ENCODE measurements at places on chromosomes 13 and 19.

DNA sequence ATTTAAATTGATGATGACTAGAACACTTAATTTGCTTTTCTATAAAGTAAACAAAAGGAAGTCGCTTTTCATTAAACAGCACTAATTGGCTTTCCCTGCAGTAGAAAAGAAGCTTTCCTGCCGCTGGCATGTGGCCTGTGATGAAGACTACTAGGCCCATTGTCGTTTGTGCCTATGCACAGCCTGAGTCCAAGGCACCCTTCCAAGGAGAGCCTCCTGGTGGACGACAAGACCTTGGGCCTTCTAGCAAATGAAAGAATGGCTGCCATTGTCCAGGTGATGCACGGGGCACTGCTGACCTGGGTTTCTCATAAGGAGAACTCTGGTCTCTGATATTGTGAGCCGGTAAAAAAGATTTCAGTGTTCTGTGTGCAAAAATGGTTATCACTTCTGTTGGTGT is 233.0 kb downstream of the COL4A1 start:
- DNase-seq, result no peak

- no peak for DNase-seq
Measured at GRCh38 chr19:3585301-3586126, at the start of gene GIPC3. TSS of gene GIPC3 (plus strand) at chr19:3585478. CDS start at chr19:3585598, 120 bp downstream.

GRCh38 chr19:5341448-5341820 is 822 bp upstream of the PTPRS start:
- no peak for DNase-seq

DNA sequence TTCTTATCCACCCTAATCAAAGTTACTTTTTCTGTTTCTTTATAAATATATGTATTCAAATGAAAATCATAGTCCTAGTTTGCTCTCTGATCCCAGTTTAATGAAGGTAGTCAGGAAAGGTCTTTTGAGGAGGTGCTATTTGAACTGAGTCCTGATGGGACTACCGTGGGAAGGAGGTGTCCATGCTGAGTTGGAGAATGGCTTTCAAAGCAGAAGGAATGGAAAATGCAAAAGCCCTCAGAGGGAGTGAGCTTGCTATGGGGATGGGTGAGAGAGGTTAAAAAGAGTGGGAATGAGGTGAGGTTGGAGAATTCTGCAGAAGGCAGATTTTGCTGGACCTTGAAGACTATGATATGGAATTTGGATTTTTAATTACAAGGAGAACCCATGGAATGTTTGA is 193.6 kb downstream of the GPC6 start:
- no peak for DNase-seq

- peak; percentile 81 for DNase-seq
Measured at GRCh38 chr13:24683838-24684599, 3.8 kb downstream of the ATP12A start.

DNA sequence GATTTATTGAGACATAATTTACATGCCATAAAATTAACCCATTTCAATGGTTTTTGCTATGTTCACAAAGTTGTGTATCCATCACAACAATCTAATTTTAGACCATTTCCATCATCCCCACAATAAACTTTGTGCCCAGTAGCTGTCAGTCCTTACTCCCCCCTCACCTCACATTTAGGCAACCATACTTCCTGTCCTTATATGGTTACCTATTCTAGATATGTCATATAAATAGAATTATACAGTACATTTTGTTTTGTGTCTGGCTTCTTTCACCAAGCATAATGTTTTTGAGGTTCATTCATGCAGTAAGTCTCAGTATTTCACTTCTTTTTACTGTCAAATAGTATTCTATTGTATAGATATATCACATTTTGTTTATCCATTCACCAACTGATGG is 23.2 kb upstream of the RPL21 start:
- no peak for DNase-seq

DNA sequence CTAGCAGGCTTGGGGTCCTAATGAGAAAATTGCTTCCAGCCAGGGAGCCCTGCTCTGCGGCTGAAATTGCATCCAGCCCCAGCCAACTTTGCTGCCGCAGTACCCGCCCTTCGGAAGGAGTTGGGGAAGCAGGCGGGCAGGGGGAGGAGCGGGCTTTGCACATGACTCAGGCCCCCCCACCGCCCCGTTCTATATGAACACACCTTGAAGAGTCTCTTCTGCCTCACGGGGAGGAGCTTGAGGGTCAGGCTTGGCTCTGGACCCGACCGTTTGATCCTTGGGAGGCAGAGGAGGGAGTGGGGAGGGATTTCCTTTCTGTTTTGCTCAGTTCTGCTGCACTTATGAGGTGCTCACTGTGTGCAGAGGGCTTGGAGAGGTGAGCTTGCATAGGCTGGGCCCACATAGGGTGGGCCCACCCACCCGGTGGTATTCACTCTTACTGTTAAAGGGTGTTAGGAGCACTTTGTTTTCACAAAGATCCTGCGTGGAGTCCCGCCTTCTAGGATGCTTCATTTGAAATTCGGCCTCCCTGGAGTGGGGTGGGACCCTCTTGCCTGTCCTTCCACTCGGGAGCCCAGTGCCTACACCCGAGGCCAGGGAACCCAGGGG is 46.5 kb downstream of the LYL1 start:
- peak; percentile 65 for DNase-seq

DNA sequence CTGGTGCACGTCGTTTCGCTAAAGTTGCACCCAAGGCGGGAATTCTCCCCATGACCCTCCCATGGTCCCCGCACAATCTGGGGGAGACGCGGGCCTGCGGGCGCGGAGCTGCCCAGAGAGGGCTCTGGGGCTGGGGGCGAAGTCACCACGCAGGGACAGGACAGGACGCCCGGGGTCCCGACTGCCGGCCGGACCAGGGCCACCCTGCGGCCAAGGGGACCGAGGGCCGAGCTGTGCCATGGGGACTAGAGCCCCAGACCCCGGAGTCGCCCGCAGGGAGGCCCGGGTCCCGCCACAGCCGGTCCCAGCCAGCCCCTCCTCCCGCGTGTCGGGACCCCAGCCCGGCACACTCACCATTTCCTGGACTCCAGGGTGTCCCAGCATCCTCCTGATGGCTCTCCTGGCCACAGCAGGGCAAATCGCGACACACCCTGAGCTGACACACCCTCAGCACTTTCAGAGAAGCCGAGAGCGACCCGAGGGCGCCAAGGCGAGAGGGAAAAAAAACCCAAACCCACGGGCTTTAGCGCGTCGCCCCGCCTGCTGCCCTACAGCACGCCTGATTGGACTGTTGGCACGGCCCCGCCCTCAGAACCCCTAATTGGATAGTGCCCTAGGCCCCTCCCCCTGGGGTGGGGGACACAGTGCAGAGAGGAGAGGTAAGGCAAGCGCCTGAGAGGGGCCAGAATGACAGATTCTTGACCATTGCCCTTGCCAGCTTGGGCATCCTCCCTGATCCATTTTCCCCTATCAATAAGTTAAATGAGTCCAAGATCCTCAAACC is 28.6 kb downstream of the ZNF44 start:
- peak; percentile 82 for DNase-seq

DNA sequence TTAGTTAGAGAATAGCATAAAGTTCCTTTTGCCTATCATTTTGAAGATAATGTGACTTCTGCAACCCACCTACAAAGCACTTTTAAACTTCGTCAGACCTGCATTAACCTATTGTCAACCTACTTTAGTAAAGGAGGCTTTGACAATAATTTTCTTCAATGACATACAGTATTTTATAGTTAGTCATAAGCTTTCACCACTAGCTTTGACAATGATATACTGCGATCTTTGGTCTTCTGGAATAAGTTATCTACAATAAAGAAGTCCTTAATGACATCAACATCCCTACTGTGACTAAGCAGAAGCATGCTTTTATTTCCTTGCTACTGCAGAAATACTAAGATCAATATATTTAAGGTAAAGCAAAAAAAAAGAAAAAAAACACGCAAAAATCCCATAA is 9.5 kb downstream of the PCDH17 start:
- DNase-seq, result no peak

DNA sequence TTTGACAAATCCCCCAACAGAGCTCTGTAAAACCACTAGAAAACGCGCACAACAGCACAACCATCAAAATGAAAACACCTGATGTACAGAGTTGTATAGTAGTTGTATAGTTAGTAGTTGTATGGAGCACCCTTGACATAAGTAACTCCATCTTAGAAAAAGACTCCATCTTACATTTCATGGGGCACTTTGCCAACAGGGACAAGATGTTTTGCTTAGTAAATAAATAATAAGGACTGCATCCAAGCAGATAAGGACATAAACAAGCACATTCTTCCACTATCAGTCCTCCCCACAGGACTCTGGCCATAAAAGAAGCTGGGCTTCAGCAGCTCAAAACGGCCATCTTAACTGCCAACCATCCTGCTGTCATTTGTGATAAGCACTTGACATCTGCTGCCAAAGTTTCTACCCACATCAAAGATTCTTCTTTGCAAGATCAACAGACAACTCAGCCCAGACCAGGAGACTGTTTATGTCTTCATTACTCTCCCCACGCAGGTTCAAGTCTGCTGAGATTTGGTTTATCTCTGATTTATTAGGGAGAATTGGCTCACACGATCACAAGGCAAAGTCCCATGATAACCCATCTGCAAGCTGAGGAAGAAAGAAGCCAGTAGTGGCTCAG is 20.7 kb upstream of the ZNF331 start:
- DNase-seq, result peak; percentile 55

GRCh38 chr13:102799426-102800144 is 666 bp downstream of the BIVM start:
- peak; percentile 19 for DNase-seq

GRCh38 chr19:47021536-47022139 is 2.0 kb downstream of the NPAS1 start:
- no peak for DNase-seq

DNA sequence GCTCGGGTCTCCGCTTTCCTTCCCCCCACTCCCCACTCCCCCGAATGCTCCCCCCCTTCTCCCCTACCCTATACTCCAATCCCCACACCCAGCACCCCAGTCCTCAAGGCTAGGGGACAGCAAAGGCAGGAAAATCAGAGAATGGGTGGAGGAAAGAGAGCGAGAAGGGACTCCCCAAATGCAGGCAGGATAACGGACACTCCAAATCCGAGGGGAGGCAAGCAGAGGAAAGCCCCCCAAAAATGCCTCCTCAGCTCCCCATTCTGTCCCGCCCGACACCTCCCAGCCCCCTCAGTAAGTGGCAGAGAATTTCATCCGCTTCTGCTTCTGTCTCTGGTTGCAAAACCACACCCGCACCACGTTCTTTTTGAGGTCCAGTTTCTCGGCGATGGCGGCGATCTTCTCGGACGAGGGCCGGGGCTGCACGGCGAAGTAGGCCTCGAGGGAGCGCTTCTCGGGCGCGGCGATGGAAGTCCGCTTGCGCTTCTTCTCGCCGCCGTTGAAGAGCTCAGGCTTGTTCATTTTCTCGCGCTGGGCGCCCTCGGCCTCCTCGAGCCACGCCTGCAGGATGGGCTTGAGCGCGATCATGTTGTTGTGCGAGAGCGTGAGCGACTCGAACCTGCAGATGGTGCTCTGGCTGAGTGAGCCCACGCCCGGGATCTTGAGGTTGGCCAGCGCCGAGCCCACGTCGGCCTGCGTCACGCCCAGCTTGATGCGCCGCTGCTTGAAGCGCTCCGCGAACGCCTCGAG is 2.1 kb downstream of the POU4F1 start:
- peak; percentile 36 for DNase-seq

DNA sequence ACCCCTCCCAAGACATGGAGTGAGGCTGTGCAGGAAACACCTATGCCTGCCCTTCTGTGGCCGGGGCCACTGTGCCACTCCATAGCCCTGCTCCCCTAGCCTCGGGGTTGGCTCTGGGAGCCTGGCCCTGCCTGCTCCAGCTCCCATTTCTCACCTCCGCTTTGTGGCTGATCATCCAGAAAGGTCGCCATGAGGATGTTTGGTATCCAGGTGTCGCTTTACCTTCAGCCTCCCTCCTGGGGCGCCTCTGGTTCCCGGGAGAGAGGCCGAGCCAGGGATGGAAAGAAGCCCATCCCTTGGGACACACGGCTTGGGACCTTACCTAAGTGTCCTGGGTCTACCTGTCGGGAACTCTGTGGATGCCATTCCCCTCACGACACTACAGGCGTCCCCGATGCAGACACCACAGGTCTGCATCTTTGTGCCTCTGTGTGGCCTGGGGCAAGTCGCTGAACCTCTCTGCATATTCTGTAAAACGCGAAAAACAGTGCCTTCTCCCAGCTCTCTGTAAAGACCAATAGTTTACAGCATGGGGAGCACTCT is 3.4 kb upstream of the MCF2L start:
- no peak for DNase-seq

DNA sequence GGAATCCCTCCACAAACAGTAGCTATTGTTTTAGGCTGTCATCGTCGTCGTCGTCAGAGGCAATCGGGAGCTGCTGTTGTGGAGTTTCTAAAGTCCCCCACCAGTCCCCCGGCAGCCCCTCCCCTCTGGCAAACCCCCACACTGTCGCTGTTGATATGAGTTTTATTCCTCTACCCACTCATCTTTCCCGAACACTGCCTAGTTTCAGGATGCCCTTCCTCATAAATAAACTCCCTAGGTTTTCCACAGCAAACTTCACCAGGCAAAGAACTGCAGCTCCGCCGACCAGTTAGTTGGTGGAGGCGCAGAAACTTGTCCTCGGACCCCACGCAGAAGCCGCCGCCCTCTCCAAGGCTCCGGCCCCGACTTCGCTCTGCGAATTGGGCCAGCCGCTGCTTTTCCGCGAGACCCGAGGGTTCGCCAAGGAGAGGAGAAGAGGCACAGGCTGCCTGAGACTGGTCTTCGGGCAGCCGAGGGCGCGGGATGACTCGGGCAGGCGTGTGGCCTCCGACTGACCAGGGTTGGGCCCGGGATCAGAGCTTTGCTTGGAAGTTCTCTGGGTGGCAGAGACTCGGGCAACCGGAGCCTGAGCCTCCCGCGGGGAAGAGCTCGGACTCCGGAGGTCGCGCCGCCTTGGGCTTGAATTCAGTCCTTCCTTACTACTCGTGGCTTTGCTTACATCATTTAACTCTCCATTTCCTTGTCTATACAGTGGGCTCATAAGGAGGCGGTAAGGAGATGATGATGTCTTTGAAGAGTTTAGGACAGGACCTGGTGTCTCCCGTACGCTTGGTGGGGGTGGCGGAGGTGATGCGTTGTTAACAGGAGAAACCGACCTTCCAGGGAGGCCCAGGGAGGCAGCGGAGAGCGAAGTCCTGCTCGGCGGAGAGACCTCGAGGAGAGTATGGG is 7.9 kb downstream of the PDX1 start:
- DNase-seq, result no peak

GRCh38 chr19:33471111-33471996 is 50.2 kb downstream of the PEPD start:
- DNase-seq, result no peak

DNA sequence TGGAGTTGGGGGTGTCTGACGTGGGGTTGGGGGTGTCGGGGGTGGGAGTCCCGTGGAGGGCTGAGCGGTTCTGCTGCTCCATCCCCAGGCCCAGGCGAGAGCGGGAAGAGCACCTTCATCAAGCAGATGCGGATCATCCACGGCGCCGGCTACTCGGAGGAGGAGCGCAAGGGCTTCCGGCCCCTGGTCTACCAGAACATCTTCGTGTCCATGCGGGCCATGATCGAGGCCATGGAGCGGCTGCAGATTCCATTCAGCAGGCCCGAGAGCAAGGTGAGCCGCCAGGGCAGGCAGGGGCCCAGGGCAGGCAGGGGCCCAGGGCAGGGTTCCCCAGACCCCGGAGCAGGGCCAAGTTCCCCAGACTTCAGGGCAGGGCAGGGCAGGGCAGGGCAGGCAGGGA is 12.7 kb downstream of the GNA15 start:
- DNase-seq, result no peak

GRCh38 chr19:49869009-49869483 is 1.7 kb upstream of the PNKP start:
- DNase-seq, result no peak

GRCh38 chr13:106362707-106363106 is 172.8 kb downstream of the EFNB2 start:
- DNase-seq, result no peak

Measured in testis (tissue), 5 donors.